ENCODE measurements at places on chromosomes 5 and 9. TPM values are rescaled to one million over a fixed set of nuclear protein-coding genes. Genes with fewer than 3 reads are reported as not detected.

DNA sequence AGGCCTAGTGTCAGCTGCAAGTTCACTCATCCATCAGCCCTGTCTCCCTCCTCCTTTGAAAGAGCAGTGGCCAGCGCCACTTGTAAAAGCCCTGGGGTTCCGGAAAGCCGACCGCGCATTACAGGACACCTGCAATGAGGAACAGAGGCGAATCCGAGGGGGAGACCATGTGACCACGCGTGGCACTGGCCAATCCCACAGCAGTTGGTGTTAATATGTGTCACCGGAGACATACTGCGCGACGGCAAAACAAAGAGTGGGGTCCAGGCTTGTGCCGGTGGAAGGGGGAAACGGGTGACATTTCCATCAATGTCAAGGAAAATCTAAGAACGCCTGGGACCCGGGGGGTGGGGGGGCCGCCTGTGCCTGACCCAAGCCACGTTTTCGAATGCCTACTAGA, 480.8 kb downstream of the SPATA31A7 start:
- H3K4me1 ChIP-seq = no peaks in the 10 kb centered on the region
- H3K27ac ChIP-seq = no peak overlapping the region
- no peaks in the 10 kb centered on the region for H3K27me3 ChIP-seq
- H3K36me3 ChIP-seq = no peaks in the 10 kb centered on the region
- no peak overlapping the region for H3K4me3 ChIP-seq

- no peaks in the 10 kb centered on the region for H3K36me3 ChIP-seq
- no peak for DNase-seq
- no peaks in the 10 kb centered on the region for H3K4me1 ChIP-seq
- no peak overlapping the region for H3K27ac ChIP-seq
- no peak overlapping the region for H3K4me3 ChIP-seq
Observed at GRCh38 chr9:135744333-135745070, 42.5 kb downstream of the KCNT1 start.

DNA sequence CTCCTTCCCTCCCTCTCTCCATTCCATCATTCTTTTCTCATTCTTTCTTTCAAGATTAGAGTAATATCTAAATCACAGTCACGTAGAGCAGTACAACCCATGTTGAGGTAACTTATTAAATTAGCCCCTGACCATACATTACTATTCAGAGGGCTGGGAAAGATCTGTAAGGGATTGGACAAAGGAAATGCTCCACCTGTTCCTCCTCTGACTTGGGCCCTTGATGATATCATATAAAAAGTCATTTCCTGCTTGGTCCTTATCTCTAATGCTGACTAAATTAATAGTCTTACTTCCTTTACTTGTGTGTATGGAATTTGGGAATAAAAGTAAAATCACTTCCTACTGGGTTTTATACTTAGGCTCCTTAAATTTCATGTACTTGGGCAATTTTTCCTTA, 40.8 kb downstream of the SNX18 start:
- H3K27me3 ChIP-seq = no peaks in the 10 kb centered on the region
- no peak overlapping the region for H3K27ac ChIP-seq
- no peaks in the 10 kb centered on the region for H3K36me3 ChIP-seq
- no peak overlapping the region for H3K4me3 ChIP-seq
- H3K4me1 ChIP-seq = no peaks in the 10 kb centered on the region

DNA sequence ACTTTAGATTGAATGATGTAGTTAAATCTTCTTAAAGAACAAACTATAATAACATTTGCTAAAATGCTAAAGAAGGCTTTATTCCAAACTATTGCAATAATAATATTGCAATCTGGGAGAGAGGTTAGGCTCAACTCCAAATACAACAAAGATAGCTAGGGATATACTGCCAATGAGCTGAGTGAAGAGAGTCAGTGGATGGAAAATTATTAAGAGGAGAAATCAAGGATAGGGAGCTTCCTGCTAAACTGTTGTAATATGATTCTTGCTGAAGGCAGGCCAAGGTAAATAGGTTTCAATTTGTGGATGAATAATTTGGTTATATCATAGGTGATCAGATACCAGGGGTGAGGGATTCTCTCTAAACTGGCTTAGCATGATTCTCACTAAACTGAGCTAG, 1651.5 kb downstream of the EFNA5 start:
- H3K36me3 ChIP-seq = no peaks in the 10 kb centered on the region
- peaks cover 5% of the 10 kb centered on the region for H3K4me1 ChIP-seq
- no peak overlapping the region for H3K4me3 ChIP-seq
- H3K27me3 ChIP-seq = no peaks in the 10 kb centered on the region

DNA sequence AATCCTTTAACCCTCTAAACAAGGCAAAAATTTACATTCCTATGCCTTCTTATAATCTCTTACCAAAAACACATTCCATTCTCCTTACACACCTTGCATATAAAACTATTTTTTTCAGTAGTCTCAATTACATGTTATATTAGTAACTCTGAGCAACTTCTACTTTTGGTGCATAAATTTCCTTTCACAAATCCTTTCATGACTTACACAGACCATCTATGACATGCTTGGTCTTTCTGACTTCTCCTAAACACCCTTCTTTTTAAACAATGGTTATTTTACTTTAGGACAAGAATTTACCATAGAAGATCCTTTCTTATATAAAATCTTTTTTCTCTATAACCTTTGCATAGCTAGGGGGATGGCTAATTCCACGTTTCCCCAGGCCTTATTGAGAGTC, 208.0 kb upstream of the ARRDC3 start:
- no peak overlapping the region for H3K27ac ChIP-seq
- no peak overlapping the region for H3K4me3 ChIP-seq
- DNase-seq = no peak
- H3K4me1 ChIP-seq = no peaks in the 10 kb centered on the region

DNA sequence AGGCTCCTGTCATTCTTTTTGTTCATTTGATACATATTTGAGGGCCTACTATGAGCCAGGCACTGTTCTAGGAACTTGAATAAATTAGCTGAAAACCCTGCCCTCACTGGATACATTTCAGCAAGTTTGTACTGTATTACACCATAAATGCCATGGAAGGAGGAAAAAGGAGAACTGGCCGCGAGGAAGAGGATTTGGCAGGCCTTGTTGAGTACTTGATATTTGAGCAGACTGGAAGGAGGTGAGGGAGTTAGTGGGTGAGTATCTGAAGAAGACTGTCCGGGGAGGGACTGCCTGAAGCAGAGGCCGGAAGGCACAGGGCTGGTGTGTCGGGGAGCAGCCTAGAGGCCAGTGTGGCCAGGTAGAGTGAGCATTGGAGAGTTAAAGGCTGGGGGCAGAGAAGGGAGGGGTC, 4.5 kb downstream of the SNX30 start:
- peaks cover 65% of the 10 kb centered on the region for H3K4me1 ChIP-seq
- H3K27ac ChIP-seq = peak overlapping the region; percentile 63
- no peak overlapping the region for H3K4me3 ChIP-seq
- DNase-seq = no peak
- no peaks in the 10 kb centered on the region for H3K27me3 ChIP-seq
- H3K36me3 ChIP-seq = no peaks in the 10 kb centered on the region

DNA sequence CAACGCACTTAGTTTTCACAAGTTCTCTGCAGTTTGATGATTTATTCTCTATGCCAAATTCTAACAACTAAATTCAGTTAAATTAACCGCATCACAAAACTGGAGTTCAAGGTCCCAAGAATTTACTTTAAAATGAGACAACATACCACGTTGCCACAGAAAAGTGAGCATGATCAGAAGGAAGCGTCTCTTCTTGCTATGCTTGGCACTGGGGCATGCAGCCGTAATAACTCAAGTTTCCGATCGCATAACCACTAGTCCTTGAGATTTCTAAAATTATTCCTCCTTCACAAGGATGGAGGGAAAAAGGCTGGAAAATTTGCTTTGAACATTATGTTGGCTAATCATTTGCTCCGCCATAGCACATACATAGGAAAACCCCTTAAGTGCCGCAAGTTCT, 13.9 kb downstream of the NFIB start:
- no peaks in the 10 kb centered on the region for H3K36me3 ChIP-seq
- H3K4me3 ChIP-seq = no peak overlapping the region
- no peak for DNase-seq
- peaks cover 82% of the 10 kb centered on the region for H3K4me1 ChIP-seq
- no peak overlapping the region for H3K27ac ChIP-seq
- no peaks in the 10 kb centered on the region for H3K27me3 ChIP-seq

Gene SLC6A7
- not detected for total RNA-seq
